ENCODE measurements at places on chromosomes 7 and 10. TPM values are rescaled to one million over a fixed set of nuclear protein-coding genes. Genes with fewer than 3 reads are reported as not detected.
A peak's percentile ranks its signal among the peaks of the same experiment; 100 is the strongest.

- H3K27ac ChIP-seq: no peak overlapping the region
- DNase-seq: peak; percentile 45
- no peaks in the 10 kb centered on the region for H3K36me3 ChIP-seq
- no peak overlapping the region for H3K4me3 ChIP-seq
- H3K27me3 ChIP-seq: peaks cover 25% of the 10 kb centered on the region
These were observed 33.8 kb upstream of the ZFAND2A start for GRCh38 chr7:1193593-1194424.

GRCh38 chr7:157006205-157006747 is 4.2 kb downstream of the MNX1 start:
- H3K36me3 ChIP-seq: no peaks in the 10 kb centered on the region
- no peak overlapping the region for H3K27ac ChIP-seq
- no peak for DNase-seq
- no peak overlapping the region for H3K4me3 ChIP-seq
- H3K4me1 ChIP-seq: no peaks in the 10 kb centered on the region
- peaks cover 51% of the 10 kb centered on the region for H3K27me3 ChIP-seq

DNA sequence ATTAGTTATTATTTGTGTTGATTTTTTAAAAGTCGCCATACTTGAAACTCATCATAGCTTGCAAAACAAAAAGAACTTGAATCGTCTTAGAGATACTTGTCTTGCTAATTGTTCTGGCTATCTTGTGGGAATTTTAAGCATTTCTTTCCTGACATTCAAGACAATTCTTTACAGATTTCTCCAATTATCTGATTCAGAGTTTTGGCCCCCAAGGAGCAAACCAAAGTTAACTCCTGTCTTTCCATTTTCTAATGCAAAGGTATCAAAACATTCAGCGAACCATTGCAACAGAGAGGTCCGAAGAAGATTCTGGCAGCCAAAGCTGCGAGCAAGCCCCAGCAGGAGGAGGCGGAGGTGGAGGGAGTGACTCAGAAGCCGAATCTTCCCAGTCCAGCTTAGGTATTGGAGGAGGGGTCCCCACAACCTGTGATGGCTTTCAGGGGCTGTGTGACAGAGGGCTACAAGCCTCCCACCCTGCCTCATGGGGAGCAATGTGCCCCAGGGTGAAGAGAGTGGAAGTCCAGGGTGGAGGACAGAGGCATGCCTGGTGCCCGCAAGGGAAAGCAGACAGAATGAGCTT is 119.4 kb upstream of the STK17A start:
- DNase-seq: no peak
- H3K36me3 ChIP-seq: no peaks in the 10 kb centered on the region
- H3K27ac ChIP-seq: no peak overlapping the region
- H3K4me3 ChIP-seq: peak overlapping the region; percentile 44

GRCh38 chr10:69045441-69046300 is 42.2 kb upstream of the SRGN start:
- H3K4me1 ChIP-seq: peaks cover 20% of the 10 kb centered on the region
- DNase-seq: no peak
- no peak overlapping the region for H3K4me3 ChIP-seq

DNA sequence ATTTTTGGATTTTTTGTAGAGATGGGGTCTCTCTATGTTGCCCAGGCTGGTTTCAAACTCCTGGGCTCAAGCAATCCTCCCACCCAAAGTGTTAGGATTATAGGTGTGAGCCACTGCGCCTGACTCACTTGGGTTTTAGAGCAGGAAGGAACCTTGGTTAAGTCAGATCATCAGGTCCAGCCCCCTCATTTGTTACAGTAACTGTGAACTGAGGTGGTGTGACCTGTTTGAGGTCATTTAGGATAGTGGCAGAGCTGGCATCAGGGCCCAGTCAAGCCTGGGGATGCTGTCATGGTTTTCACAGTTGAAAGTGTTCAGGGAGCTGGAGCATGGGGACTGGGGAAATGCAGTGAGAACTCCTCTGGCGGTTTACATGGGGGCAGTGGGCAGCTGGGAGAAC is 159.6 kb downstream of the TAX1BP1 start:
- no peak overlapping the region for H3K4me3 ChIP-seq
- peaks cover 36% of the 10 kb centered on the region for H3K4me1 ChIP-seq
- H3K36me3 ChIP-seq: peaks cover 5% of the 10 kb centered on the region
- no peak overlapping the region for H3K27ac ChIP-seq
- no peak for DNase-seq

Gene GBF1
- total RNA-seq: 74.3 TPM
